ENCODE measurements at places on chromosomes 12 and 14.

DNA sequence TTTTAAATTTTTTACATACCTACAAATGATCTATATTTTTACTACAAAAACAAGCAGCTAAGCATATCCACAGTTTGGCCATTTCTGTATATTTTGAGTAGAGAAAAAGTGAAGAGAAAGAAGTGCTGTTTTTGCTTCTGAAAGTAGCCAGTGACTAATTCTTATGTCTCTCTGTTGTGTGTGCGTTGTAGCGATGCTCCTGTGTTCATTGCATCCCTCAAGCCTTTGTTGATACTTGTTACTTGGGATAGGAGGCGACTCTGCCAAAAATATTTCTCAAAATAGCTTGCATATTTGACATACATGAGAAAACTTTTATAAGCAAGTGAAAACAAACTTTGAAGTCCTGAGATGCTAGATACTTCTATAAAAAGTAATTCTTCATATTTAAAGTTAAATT is 714.1 kb downstream of the FSCB start:
- DNase-seq, result no peak

DNA sequence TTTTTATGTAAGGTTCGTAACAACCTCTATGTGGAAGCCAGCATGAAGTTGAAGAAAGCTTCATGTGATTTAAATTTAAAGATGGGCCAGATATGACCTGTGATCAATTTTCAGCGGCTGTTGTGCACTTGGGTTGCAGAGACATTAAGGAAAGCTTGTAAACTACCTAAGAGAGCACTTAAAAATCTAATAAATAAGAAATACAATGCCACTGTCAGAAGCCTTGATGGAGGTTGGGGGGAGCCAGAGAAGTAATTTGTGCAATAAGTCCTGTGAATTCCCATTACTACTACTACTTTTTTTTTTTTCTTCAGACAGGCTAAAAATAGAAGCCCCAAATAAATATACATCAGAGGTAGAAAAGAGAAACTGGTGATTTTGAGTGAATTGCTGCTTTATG is 30.3 kb upstream of the SLC24A4 start:
- no peak for DNase-seq

DNA sequence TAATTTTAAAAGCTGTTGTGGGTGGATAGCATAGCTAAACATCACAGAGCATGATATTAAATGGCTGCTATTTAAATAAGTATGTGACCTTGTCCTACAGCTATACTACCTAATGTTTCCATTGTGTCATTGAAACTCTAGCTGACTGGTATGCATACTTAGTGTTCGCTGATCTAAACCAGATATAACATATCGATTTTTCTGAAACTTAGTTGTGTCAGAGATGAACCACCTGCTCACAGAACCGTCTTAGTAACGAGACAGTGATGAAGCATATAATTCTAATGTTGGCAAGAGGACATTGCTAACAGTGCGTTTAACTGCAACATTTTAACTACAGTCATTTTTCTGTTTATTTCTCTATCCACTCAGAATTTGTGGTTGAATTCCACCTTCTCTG is 36.1 kb upstream of the NUAK1 start:
- DNase-seq, result no peak

DNA sequence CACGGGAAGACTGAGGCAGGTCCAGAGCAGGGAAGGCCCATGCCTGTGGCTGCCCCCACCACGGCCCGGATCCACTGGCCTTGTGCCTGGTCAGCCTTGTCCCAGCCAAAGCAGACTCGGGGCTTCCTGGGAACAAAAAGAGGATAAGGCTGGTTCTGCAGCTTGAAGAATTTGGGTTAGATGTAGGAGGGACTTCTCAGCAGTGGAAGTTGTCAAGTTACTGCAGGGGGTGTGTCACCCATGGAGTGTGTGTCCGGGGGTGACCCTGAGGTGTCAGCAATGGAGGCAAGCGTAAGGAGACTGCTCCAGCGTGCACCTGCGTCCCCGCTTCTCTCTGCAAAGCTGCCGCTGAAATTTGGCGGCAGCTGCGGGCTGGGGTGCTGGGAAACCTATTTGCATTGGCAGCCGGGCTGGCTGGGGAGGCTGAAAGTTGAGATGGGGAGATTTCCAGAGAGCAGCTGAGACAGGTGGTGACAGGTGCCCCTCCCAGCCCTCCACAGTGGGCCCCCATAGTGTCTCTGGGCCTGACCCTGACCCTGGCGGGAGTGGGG is 12.5 kb upstream of the TNFAIP2 start:
- no peak for DNase-seq

- DNase-seq, result peak; percentile 66
These were observed 31.7 kb downstream of the RASAL1 start for GRCh38 chr12:113103756-113104450.

- DNase-seq, result no peak
These were observed 131.0 kb downstream of the NCOR2 start for GRCh38 chr12:124436366-124436765.

DNA sequence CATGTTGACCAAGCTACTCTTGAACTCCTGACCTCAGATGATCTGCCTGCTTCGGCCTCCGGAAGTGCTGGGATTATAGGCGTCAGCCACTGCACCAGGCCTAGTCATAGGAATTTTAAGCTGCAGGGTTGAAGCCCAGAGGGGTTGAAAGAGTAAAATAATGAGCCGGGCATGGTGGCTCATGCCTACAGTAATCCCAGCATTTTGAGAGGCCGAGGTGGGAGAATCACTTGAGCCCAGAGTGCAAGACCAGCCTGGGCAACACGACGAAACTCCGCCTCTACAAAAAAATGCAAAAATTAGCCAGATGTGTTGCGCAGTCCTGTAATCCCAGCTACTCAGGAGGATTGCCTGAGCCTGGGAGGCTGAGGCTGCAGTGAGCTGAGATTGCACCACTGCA is 69.6 kb downstream of the GALNT8 start:
- no peak for DNase-seq

GRCh38 chr14:33201116-33201515 is 262.4 kb downstream of the NPAS3 start:
- DNase-seq, result no peak
